NCI-H345 (cell line): ENCODE measurements at places on chromosomes 12 and 14.

GRCh38 chr14:102085488-102085887 is 1.4 kb downstream of the HSP90AA1 start:
- peak; percentile 20 for DNase-seq

DNA sequence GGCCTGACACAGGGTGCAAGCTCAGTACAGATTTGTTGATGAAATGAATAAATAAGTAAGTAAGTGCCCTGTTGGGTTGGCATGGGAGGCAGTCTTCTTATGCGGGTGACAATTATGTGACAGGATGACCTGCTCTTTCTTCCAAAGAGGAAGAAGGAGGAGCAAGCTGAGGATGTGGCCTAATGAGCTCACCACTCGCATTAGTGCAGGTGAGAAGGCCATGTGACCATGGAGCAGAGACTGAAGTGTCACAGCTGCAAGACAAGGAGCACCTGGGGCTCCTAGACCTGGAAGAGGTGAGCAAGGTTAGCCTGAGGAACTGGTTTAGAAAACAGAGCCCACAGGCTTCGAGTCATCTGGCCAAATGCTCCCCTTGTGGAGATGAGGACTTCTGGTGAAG is 34.9 kb downstream of the LRTM2 start:
- no peak for DNase-seq

DNA sequence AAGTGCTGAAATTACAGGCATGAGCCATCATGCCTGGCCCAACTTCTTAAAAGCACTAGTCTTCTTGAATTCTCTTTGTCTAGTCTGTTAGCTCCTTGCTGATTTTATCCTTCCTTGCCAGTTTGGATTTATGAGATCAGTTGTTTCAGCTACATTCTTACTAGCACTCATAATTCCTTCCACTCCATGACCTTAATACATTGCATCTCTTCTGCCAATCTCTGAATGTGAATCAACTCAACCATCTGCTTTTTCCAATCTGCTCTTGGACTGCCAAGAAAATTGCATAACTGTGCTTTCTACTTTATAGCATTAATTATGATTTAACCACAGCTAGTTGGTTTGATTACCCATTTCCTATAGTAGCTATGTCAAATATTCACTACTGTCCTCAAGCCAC is 14.9 kb upstream of the HEATR5A start:
- DNase-seq: no peak

GRCh38 chr14:21703357-21704326 is 30.0 kb upstream of the OR4E1 start:
- DNase-seq: no peak

- peak; percentile 55 for DNase-seq
These were observed 25.3 kb downstream of the GNS start for GRCh38 chr12:64733857-64734256.

DNA sequence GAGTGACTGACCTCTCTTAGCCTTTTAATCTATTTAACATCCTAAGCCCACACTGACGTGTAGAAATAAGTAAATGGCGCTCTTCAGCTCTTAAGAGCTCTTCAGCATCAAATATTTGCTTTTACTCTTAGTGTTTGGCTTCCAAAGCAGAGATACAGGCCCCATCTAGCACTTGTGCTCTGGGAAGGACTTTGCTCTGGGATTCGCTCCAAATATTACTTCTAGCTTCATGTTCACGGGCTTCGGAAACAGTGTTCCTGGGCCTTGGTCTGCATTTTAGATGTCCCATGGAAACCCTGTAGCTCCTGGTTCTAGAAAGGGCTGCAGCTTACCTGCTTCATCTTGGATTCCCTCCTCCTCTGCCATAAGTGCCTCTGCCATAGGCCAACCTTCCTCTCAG is 2.7 kb upstream of the NKX2-8 start:
- peak; percentile 92 for DNase-seq

GRCh38 chr12:64256166-64256800 is 34.2 kb upstream of the KICS2 start:
- DNase-seq: peak; percentile 72

DNA sequence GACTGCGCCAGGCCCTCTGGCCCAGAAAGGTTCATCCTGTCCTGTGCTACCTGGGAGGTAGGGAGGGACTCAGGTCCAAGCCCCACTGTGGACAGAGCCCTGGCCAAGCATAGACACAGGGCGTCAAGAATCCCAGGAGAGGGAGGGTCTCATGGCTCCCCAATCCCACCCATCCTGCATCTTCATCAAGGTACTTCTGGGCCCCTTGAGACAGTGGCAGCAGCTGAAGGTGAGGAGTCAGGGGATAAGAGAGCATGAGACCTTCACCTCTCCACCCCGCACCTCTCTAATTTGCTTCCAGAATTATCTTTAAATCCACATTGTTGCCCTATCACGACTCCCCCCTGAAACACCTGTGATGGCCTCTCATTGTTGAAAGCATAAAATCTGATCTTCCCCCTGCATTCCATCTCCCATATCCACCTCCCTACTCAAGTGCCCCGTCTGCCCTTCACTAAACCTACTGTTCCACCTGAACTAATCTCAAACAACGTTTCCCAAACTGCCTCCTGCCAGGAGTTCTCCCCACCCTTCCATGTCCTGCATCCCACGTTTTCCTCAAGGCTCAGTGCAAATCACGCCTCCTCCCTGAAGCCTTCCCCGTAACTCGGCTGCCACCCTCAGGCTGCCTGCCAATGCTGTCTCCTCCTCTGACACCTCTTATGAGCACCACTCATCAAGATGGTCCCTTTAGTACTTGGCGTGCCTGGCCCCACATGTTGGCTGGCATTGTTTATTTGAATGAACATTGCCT is 27.1 kb downstream of the KRT18 start:
- peak; percentile 32 for DNase-seq

DNA sequence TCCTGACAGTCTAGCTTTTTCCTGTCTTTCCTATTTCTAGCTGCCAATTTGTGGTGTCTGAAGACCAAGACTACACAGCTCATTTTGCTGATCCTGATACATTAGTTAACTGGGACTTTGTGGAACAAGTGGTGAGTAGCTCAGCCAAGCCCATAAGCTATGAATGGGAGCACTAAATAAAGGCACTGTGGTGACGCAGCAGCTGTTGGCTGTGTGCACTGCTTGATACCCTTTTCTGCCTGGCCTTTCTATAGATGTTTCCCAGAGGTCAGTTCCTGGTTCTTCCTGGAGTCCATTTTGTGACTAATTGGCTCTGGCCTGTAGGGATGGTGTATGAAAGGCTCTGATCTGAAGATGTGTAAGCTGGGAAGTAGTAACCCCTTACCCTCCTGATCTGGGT is 20.5 kb downstream of the RNF10 start:
- DNase-seq: no peak

- DNase-seq: no peak
These were observed 159.2 kb downstream of the GCH1 start for GRCh38 chr14:54743382-54743781.

DNA sequence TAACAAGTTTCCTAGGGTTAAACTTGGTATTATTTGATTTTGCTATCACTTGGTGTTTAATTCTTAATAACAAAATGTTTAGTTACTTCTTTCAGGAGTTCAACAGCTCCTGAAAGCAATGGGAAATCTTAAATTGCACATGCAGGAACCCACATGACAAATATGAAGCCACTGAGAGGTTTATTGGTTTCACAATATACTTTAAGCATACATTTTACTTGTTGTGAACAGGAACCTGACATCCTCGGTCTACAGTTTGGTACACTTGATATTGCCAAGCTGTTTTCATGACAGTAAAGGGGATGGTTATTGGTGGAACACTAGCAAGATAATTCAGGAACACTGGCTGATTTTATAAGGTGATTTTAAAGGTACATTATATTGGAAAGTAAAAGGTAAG is 46.2 kb downstream of the SLC38A1 start:
- DNase-seq: no peak

GRCh38 chr12:127149226-127149964 is 1117.6 kb upstream of the TMEM132C start:
- DNase-seq: no peak

DNA sequence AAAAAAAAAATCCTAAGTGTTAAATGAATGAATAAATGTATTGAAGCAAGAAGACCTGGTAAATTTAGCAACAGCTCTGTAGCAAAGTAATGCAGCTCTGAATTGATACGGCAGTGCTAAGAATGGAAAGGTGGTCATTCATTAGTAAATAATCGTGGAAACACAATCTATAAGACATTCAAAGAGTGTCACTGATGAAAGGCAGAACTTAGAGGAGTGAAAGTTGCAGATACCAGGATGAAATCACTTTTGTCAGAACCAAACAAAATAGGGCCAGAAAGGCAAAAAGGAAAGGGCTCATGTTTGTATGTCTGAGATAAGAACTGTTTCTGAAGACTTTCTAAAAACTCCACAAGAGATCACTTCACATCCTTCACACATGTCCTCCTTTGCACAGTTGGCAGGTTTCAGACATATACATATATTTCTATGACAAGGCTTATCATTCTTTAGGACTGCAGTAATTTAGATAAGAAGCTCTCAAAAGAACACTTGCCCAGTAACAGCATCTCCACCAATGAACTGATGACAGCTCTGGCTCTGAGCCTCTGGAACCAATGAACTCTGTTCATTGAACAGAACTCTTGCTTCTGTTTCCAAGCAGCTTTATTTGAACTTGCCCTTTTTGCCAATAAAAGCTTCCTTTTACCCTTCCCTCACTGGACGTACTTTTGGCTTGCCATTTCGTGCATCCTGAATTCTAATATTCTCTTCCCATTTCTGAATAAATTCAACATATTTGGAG is 4.2 kb upstream of the LRR1 start:
- DNase-seq: no peak

DNA sequence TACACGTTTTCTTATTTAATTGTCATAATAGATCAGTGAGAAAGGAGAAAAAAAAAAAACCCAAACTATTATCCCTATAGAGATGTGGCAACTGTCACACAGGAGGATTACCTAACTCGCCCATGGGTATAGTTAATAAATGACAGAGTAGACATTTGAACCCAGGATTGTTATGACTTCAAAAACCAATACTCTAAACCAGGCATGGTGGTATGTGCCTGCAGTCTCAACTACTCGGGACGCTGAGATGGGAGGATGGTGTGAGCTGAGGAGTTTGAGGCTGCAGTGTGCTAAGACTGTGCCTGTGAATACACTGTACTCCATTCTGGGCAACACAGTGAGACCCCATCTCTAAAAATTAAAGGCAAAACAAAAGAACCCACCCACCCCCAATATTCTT is 114.5 kb downstream of the DENND5B start:
- no peak for DNase-seq

- DNase-seq: no peak
These were observed 20.9 kb downstream of the DMAC2L start for GRCh38 chr14:50333014-50333509.

DNA sequence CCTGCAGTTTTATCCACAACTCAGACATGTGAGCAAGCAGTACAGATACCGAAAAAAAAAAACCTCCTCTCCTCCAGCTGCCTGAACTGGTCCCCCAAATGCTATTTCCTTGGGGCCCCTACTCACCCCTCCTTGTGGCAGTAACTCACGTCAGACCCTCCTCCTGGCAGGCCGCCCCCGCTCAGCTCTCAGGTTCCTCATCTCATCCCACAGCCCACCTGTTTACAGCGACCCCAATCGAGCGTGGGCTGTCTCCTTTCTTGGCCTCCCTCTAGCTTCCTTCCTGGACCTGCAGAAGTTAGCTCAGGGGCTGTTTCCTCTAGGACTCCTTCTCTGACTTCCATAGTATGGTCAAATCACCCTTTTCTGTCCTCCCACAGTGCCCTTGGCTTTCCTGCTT is 455.3 kb downstream of the BCL11B start:
- DNase-seq: no peak

DNA sequence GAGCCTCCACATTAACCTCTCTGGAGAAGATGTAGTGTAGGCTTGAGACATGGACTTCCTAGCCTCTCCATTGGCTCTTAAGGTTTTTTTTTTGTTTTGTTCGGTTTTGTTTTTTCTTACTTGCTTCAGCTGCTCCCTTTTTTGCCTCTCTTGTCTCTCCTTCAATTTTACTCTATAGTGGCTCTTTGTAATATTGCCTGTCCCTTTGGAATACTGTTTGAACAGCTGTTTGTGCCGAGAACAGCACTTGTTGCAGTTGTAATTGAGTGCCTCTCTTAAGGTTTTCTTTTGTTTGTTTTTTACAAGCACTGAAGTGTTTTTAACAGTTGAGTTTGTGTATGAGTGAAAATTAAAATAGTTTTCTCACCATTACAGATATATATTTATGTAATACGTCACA is 567.7 kb downstream of the LRFN5 start:
- DNase-seq: peak; percentile 96

GRCh38 chr12:100717733-100718067 is 76.9 kb upstream of the ANO4 start:
- no peak for DNase-seq
